ENCODE measurements at places on chromosomes 7 and 10. TPM values are rescaled to one million over a fixed set of nuclear protein-coding genes. Genes with fewer than 3 reads are reported as not detected.

Gene PRPS1L1
- not detected for total RNA-seq

Gene MEPCE
- 60.3 TPM for total RNA-seq

Gene RBP4
- total RNA-seq, result 2.5 TPM

DNA sequence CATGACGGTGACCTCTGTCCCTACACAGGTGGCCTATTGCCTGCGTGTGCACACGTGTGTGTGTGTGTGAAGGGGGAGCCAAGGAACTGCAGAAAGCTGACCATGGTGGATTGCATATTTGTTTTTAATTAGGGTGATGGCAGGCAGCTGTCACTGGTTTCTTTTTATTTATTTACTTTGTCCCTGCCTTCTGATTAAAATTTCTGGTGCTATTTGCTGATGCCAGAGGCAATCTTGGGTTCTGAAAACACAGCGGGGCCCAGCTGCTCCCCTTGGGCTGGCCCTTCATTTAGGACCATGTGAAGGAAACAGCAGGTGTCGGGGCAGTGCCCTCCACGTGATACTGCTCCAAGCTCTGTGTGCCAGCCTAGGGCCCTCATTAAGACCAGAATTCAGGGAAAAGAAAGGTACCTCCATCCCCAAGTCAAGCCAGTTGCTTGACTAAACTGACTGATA is 71.3 kb upstream of the PODXL start:
- DNase-seq, result no peak
- no peaks in the 10 kb centered on the region for H3K36me3 ChIP-seq
- H3K4me1 ChIP-seq, result no peaks in the 10 kb centered on the region

DNA sequence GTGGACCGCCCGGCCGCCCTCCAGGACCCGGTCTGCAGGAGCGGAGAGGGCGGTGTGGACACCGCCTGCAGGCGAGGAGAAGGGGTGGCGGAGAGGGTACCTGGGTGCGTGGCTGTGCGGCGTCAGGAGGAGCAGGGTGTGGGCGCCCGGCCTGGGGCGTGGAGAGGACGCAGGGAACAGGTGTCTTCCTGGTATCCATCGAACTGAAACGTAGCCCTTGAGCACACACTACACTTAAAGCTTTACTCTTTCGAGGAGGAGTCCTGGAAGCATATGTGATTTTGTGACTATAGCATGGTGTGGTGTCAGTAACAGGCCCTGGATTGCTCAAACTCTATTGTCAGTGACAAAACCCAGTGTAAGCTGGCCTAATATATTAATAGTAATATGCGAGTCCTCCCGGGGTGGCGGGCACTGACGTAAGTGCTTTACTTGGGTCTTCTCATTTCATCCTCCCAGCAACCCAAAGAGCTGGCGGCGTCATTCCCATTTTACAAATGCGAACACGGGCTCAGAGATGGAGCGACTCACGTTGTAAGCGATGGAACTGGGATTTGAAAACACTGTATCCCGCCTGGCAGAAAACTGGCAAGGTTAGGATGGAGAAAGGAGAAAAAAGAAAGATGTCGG is 508 bp upstream of the TECPR1 start:
- H3K27me3 ChIP-seq, result no peaks in the 10 kb centered on the region
- peak overlapping the region; percentile 91 for H3K4me3 ChIP-seq
- DNase-seq, result no peak
- peaks cover 25% of the 10 kb centered on the region for H3K4me1 ChIP-seq

DNA sequence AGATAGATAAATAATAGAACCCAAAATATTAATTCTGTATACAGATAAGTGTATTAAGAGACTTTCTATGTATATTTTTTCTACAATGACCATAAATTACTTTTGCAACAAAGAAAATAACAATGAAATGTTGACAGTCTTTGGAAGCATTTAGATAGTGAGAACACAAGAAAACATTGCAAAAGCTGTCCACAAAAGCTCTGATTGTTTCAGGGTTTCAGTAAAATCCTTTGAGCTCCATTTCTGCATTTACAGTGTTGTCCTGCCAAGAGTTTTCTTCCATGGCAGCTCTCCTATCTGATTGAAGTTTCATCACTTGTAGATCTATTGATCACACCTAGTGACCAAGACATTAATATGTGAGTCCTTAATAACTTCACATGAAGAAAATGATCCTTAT is 321.8 kb downstream of the GPR37 start:
- H3K27me3 ChIP-seq, result no peaks in the 10 kb centered on the region
- H3K4me1 ChIP-seq, result no peaks in the 10 kb centered on the region
- DNase-seq, result no peak
- H3K27ac ChIP-seq, result no peak overlapping the region

DNA sequence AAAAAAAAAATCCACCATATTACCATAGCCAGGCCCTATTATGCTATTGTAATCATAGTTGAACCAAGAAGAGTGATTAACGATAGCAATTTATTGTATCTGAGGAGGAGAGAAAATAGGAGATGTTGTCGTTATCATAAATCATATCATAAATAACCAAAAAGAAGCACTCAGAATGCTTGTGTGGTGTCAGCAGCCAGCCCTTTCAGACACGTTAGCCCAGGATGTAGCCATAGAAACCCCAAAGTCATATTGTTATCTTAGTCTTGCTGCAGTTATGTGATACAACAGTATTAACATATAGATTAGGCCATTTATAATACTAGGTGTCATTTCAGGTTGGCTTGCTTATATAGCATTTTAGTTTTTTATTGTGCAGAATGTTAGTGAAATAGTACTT is 102.2 kb upstream of the GATA3 start:
- H3K4me3 ChIP-seq, result no peak overlapping the region
- H3K36me3 ChIP-seq, result peaks cover 7% of the 10 kb centered on the region
- no peak for DNase-seq
- no peaks in the 10 kb centered on the region for H3K27me3 ChIP-seq

DNA sequence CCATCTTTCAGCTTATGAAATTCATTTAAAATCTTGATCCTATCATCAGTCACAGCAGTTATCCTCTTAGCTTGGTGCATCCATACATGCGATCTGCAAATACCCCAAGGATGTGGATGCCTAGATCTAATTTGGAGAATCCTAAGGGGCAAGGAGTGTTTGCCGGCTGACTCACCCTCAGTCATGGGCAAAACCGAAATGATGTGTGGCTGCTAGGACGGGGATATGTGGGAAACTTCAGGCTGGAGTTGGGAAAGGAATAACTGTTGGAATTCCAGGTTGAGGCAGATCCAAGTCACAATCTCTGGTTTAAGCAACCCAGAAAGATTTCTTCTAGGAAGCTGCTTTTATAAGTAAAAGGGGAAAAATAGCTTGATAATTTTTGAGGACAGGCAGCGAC is 19.7 kb upstream of the GOT1 start:
- H3K27me3 ChIP-seq, result peaks cover 9% of the 10 kb centered on the region
- H3K27ac ChIP-seq, result no peak overlapping the region
- H3K36me3 ChIP-seq, result no peaks in the 10 kb centered on the region
- no peak overlapping the region for H3K4me3 ChIP-seq
- H3K4me1 ChIP-seq, result no peaks in the 10 kb centered on the region
- no peak for DNase-seq

DNA sequence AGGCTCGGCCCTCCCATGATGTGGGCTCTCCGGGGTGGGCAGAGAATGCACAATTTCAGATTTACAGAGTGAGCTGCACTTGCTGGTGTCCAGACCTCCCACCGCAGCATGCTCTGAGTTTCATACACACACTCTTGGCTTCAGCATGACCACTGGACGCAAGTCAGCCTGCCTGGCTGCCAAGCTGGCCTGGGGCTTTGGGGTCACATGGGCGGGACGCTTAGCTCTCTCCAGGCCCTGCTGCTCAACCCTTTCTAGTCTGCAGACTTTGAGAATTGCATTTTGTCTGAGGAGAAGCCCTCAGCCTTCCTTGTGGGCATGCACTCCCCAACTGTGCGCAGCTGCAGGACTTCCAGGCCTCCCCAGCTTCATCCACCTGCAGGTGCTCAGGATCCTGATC is 5.7 kb downstream of the CYP2E1 start:
- no peaks in the 10 kb centered on the region for H3K27me3 ChIP-seq
- no peaks in the 10 kb centered on the region for H3K36me3 ChIP-seq
- no peak overlapping the region for H3K27ac ChIP-seq
- H3K4me3 ChIP-seq, result no peak overlapping the region

DNA sequence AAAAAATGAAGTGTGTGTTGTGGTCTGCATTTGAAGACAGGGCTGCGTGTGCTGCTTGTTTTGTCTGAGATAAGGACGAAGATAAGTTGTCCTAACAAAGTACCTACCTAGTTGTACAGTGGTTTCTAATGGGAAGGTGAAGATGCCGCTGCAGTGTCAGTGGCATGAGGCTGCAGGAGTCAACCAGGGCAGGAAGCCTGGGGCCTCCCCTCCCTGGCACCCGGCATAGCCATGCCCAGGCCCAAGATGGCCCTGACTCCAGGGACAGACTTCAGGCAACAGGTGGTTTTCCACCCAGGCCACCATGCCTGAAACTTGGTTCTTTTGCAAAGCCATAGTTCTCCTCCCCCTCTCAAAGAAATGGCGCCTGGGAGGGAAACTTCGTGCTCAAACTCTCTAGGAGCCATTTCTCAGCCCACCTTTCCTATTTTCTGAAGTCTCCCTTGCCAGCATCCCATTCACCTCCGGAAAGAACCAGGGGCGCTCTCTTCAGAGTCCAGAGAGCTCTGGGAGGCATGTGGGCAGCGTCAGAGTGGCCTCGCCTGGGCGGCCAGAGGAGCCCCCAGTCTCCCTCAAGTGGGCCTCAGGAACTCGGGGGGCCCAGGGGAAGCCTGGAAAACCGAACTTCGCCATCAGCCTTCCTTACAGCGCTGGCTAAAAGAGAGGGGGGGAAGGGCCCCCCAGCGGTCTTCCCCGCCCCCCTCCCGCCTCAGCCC is 2.1 kb upstream of the KAT6B start:
- peaks cover 34% of the 10 kb centered on the region for H3K4me1 ChIP-seq
- no peaks in the 10 kb centered on the region for H3K36me3 ChIP-seq
- H3K27ac ChIP-seq, result peak overlapping the region; percentile 76
- DNase-seq, result peak; percentile 20

Measured in T-cell (primary cell).